ENCODE measurements at places on chromosomes 13 and 19.

GRCh38 chr19:5145521-5146511, 176.9 kb downstream of the KDM4B start:
- DNase-seq: no peak
- no peak overlapping the region for H3K4me3 ChIP-seq
- no peaks in the 10 kb centered on the region for H3K36me3 ChIP-seq
- no peak overlapping the region for H3K27ac ChIP-seq

GRCh38 chr19:46475986-46476385, 4.6 kb upstream of the PNMA8A start:
- no peaks in the 10 kb centered on the region for H3K36me3 ChIP-seq
- H3K27me3 ChIP-seq: no peaks in the 10 kb centered on the region
- no peak overlapping the region for H3K4me3 ChIP-seq
- DNase-seq: no peak

DNA sequence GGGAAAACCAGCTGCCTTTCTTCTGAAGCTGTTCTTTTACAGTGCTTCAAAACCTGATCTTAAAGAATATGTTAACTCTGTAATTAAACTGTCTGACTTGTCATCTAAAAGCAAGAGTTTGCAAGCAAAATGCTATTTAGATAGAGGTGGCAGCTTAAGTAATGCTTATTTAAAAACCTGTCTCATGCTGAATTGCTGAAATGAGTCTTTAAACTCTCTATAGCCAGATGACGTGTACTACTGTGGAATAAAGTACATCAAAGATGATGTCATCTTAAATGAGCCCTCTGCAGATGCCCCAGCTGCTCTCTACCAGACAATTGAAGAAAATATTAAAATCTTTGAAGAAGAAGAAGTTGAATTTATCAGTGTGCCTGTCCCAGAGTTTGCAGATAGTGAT, 22.9 kb downstream of the ITM2B start:
- no peak for DNase-seq
- H3K27me3 ChIP-seq: no peaks in the 10 kb centered on the region
- H3K27ac ChIP-seq: no peak overlapping the region
- H3K4me3 ChIP-seq: no peak overlapping the region
- no peaks in the 10 kb centered on the region for H3K36me3 ChIP-seq

GRCh38 chr13:114096811-114097211, 35.6 kb downstream of the RASA3 start:
- no peaks in the 10 kb centered on the region for H3K4me1 ChIP-seq
- no peaks in the 10 kb centered on the region for H3K27me3 ChIP-seq
- no peak overlapping the region for H3K4me3 ChIP-seq
- no peaks in the 10 kb centered on the region for H3K36me3 ChIP-seq
- no peak overlapping the region for H3K27ac ChIP-seq

DNA sequence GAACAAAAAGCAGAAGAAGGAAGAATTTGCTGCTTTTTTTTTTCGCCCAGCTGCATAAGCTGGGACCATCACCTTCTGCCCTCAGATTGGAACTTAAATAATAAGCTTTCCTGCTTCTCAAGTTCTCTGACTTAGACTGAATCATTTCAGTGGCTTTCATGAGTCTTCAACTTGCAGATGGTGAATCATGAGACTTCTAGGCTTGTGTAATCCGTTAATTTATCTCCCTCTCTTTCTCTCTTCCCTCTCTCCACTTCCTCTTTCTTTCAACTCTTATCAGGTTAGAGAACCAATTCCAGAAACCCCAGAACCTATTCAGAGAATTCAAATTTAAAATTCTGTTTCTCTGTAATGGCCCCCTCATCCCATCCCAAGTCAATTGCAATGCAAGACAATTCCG, 1153.7 kb downstream of the PCDH9 start:
- H3K27me3 ChIP-seq: no peaks in the 10 kb centered on the region
- H3K36me3 ChIP-seq: no peaks in the 10 kb centered on the region
- H3K4me3 ChIP-seq: no peak overlapping the region
- no peaks in the 10 kb centered on the region for H3K4me1 ChIP-seq

DNA sequence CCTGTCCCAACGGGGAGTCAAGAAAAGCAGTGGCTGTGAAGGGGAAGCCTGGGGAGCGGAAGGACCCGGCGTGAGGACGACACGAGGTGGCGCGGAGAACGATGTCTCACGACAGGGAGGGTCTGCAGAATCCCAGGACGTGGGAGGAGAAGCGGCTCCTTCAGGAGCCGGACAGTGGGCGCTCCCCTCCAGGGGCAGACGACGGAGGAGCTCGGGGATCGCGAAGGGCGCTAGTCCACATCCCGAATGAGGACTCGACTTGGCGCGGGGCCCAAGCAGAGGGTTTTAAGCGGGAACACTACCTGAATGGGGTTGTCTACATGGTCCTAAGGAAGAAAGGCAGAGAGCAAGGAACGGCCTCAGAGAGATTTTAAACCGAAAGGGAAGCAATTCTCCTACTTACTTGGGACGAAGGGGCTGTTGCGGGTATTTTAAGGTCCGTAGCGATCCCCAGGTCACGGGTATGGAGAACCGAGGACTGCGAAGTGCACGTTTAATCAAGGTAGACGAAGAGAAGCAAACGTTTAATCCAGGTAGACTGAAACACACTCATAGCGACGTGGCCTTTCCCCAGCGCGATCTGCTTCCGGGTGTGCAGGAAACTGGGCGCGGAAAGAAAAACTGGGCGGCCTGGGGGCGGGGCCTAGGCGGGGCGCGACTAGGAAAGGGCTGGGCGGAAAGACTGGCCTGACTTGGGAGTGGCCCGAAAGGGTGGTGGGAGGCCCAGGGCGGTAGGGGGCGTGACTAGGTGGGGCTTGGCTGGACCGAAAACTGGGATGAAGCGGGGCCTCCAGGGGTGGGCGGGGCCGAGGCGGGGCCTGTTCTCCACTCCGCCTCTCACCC, at the start of gene ZNF841:
Gene ZNF841, minus strand, starts transcription at position 594 of the 843 bp plus-strand sequence. CDS start 10,964 bp downstream, outside the sequence.
- no peaks in the 10 kb centered on the region for H3K27me3 ChIP-seq
- H3K4me3 ChIP-seq: peak within 1 kb of the TSS; percentile 100
- no peaks in the 10 kb centered on the region for H3K4me1 ChIP-seq

DNA sequence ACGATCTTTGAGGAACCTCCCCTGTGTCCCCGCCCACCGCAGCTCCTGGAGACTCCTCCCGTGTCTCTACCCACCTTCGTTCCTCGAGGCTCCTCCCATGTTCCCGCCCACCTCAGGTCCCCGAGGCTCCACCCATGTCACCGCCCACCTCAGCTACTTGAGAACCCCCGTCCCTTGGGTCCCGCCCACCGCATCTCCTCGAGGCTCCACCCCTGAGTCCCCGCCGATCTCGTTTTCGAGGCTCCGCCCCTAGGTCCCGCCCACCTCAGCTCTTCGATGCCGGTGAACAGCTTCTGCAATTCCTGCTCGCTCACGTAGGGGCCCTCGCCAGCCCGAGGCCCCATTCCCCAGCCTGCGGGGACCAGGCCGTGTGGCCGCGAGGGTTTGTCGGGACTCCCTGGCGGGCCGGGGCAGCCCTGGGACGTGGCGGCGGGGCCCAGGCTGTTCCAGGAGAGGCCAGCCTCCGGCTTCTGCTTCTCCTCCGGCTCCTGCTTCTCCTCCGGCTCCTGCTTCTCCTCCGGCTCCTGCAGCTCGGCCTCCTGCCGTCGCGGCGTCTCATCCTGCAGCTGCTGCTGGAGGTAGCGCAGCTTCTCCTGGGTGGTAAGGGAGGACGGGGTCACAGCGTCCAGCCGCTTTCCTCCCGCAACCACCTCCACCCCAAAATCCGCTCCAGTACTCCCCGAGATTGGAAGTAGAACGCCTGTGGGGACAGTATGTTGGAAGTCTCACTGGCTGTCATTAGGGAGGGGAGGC, 16.7 kb downstream of the TSKS start:
- DNase-seq: peak; percentile 94
- no peaks in the 10 kb centered on the region for H3K36me3 ChIP-seq
- no peak overlapping the region for H3K27ac ChIP-seq
- H3K4me1 ChIP-seq: peaks cover 1% of the 10 kb centered on the region
- H3K4me3 ChIP-seq: no peak overlapping the region

- H3K27me3 ChIP-seq: no peaks in the 10 kb centered on the region
- DNase-seq: no peak
- H3K36me3 ChIP-seq: no peaks in the 10 kb centered on the region
Measured at GRCh38 chr13:23776698-23777574, 112.3 kb downstream of the MIPEP start.
